ENCODE measurements at places on chromosomes 3 and 15.
A peak's percentile ranks its signal among the peaks of the same experiment; 100 is the strongest.

DNA sequence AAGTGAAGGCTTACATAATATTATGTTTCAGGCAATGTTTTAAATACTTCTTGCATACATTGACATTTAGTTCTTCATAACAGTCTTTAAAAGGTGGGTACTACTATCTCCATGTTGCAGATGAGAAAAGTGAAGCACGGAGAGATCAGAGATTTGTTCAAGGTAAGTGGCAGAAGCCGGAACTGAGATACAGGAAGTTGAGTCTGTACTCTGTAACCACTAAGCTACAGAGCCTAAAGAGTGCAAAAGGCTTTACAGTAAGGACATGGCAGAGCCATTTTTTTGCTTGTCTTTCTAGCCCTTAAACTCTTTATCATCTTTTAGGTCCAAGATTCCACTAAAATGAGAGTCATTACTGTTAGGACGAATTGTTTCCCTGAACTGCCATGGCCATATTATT lies 186.5 kb upstream of the PEX5L start:
- DNase-seq, result no peak

- no peak for DNase-seq
Measured at GRCh38 chr15:84400017-84400740, 164.6 kb downstream of the GOLGA6L4 start.

GRCh38 chr15:64105113-64105704 lies 9.4 kb downstream of the SNX1 start:
- DNase-seq, result peak; percentile 82

GRCh38 chr15:71559616-71560015 lies 250.7 kb upstream of the NR2E3 start:
- DNase-seq, result no peak

- DNase-seq, result no peak
Measured at GRCh38 chr3:69338911-69339310, 47.0 kb downstream of the FRMD4B start.

- DNase-seq, result no peak
Measured at GRCh38 chr15:46079046-46079445, 444.2 kb downstream of the SQOR start.

GRCh38 chr3:112604536-112604935 lies 36.4 kb downstream of the CCDC80 start:
- peak; percentile 97 for DNase-seq

- peak; percentile 33 for DNase-seq
Measured at GRCh38 chr3:113231391-113231790, 20.0 kb downstream of the BOC start.

DNA sequence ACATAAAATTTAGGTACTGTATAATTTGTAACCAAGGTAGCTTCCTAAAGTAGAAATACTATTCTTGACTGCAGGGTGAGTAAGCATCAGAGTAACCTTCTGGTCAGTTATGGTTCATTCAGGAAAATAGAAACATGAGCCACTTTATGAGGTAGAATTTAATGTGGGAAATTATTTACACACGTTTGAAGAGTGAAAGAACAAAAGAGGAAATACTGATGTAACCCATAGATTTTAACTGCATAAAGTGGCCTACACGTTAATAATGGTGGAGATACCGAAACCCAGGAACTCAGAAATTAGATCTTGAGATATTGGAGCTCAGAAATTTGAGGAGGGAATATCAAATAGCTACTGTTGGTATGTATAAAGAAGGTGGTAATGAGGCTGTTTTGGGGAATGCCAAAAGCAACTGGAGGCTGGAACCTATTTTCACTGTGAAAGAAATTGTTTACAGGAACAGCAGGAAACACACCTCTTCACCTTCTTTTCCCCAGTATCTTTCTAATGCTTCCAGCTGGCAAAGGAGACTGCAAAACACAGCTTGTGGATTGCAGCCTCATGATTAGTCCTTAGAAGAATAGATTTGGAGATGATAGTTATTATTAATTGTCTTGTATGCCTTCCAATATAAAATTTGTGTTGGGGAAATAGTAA lies 216.1 kb downstream of the DOCK3 start:
- no peak for DNase-seq

- DNase-seq, result no peak
Measured at GRCh38 chr3:197028728-197029510, 698 bp downstream of the MELTF start.

DNA sequence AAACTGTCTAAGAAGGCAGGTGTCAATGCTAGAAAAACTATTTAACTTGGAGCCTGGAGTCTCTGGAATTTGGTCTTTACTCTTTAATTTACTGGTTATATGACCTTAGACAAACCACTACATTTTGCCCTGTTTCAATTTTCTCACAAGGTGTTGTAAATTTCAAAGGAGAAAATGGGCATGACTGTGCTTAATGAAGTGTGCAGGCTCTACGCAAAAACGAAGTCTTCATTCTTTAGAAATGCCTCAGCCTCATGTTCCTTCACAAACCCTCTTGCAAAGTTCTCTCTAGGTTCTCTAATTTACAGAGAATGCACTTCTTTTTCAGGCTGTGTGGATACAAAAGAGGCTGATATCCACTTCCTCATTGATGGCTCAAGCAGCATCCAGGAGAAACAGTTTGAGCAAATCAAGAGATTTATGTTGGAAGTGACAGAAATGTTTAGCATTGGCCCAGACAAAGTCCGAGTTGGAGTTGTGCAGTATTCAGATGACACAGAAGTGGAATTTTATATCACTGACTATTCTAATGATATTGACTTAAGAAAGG lies 39.1 kb downstream of the COL6A5 start:
- no peak for DNase-seq

GRCh38 chr3:13251166-13251903 lies 168.8 kb downstream of the NUP210 start:
- no peak for DNase-seq

DNA sequence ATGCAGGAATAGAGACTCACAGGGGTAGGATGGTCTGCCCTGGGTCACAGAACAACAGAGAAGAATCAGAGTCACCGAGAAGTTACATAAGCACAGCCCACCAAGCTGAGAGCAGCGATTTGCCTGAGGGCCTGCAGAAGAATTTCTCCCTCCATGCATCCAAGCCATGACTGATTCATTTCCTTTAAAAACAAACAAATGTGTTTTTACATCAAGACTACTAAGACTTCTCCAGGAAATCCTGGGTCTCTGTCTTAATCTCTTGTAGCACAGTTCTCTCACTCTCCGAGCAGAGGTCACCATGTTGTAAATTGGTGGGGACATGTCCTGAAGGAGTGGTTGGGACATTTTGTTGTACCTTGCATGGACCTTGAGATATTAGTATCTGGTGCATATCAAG lies 159.8 kb downstream of the THSD4 start:
- DNase-seq, result peak; percentile 80

DNA sequence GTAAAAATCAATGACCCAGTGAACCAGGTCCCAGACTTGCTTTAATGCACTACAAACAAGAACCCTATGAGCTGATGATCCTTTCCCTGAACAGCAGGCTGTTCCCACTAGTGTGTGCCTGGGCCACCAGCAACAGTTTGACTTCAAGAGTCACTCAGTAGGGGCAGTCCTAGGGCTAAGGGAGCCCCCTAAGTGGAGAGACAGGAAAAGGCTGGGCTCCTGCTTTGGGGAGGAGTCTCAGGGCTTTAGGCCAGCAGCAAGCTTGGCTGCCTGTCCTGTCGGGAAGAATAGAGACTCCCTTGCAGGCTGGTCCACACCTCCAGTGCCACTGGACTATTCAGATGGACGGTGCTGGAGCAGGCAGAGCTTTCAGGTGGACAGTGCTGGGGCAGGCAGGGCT lies 29.4 kb upstream of the ADCY5 start:
- DNase-seq, result no peak

- DNase-seq, result no peak
Measured at GRCh38 chr3:173008978-173009377, 132.1 kb downstream of the SPATA16 start.

- no peak for DNase-seq
Measured at GRCh38 chr3:101898752-101899169, 49.4 kb downstream of the NFKBIZ start.

- DNase-seq, result no peak
Measured at GRCh38 chr3:105771392-105771791, 97.4 kb downstream of the CBLB start.
